Stimulated activated CD4-positive, alpha-beta T cell treated with anti-CD3 and anti-CD28 coated beads, Interleukin-1b, Interleukin-23, amount 100 ng/mL, for 48 hours (primary cell): ENCODE measurements at places on chromosomes 3 and 15.

DNA sequence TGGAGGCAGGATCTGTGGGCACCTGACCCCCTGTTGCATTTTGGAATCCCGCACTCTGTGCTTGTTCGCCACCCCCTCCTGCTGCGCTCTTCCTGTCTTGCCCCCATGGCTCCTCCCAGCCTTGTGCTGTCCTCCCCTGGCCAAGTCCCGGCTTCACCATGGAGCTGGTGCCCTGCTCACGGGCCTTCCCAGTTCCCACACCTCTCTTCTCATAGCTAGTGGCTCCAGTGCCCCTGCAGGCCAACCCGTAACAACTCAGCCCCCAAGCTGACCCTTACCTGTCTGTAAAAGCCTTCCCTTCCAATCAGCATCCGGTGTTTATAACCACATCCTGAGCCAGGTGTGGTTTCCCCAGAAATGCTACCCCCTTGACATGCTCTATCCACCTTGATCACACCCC is 407.7 kb upstream of the C2CD4B start:
- DNase-seq, result no peak

GRCh38 chr3:30353711-30354467 is 252.5 kb upstream of the TGFBR2 start:
- peak; percentile 36 for DNase-seq

GRCh38 chr15:70308011-70308734 is 210.5 kb upstream of the TLE3 start:
- DNase-seq, result peak; percentile 20

- no peak for DNase-seq
Measured at GRCh38 chr15:71812966-71813722, 2.8 kb downstream of the NR2E3 start.

DNA sequence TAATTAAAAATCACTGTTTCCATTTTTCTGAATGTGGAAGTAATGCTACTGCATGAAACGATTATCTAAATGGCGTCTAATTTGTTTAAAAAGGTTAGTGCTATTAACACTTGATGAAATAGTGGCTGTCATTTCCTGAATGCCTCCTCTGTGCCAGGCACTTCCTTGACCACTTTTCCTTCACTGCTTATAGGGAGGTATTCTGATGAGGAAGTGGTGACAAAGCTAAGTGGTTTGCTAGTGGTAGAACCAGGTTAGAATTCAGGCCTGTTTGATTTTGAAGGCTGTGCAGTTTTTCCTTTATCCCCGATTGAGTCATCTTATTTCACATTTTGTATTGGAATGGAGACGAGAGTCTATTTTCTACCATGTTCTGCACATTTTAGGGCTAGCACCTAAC is 119.0 kb downstream of the USP13 start:
- DNase-seq, result no peak
